GM18507 (cell line): ENCODE measurements at places on chromosomes 12 and 14.

DNA sequence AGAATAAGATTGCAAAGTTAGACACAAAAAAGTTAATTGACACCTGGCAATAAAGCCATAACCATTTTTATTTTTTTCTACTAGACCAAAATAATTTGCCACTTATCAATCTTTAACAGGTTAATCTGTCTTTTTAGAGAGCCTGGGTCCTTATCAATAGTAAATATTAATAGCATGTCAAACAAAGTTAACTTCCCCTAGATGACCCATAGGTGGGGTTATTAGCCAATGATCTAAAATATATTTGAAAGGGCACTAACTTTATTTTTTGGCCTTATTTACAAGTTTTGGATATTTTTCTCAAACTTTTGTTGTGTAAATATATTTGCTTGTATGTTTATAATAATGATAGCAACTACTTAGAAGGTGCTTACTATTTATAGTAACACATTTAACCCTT is 3.9 kb downstream of the ANKRD33 start:
- DNase-seq: no peak

DNA sequence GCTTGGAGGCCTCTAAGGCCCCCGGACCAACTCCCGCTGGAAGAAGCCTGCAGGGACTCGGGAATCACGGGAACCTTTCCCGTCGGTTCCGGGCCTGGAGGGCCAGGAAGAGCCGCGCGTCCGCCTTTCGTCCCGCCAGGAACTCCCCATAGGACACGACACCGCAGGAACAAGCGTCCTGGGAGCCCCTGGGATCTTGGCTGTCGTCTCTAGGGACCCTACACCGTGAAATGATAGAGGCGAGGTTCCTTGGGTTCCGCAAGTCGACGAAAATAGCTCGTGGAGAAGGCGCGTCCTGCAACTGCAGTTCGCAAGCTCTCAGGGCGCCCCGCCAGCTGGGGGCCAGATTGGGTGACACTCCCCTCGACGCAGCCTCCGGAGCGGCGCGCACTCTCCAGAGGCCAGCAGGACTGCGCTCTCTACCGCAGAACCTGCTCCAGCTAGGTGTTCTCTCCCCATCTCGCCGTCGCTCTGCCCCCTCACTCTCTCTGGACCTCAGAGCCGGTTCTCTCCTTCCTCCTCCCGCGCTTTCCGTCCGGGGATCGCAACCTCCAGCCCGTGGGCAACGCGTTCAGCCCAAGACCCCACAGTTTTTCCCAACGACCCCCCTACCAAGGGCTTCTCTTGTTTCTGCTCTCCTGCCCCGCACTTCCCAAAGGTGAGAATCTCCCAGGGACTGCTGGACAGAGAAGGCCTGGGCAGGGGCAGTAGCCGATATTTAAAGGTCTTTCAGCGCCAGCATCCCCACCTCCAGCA is 776 bp downstream of the BMP4 start:
- no peak for DNase-seq

- peak; percentile 1 for DNase-seq
Observed at GRCh38 chr14:72104011-72104613, 171.9 kb downstream of the RGS6 start.

- DNase-seq: no peak
Observed at GRCh38 chr12:19437996-19438395, 1.3 kb upstream of the AEBP2 start.

DNA sequence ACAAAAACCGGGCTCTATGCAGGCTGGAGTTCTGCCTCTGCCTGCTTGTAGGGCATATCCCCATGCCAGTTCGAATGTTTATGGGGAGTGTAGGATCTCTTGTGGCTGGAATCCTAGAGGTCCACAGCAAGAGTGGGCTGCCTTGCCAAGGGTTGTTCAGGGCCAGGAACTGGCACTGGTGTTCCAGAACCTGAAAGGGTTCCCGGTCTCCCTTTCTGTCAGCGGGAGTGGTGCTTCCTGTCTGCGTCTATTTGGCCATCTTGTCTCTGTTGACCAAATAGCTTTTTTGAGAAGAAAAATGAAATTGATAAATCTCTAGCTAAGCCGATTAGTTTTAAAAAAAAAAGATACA is 17.8 kb downstream of the OLR1 start:
- no peak for DNase-seq

DNA sequence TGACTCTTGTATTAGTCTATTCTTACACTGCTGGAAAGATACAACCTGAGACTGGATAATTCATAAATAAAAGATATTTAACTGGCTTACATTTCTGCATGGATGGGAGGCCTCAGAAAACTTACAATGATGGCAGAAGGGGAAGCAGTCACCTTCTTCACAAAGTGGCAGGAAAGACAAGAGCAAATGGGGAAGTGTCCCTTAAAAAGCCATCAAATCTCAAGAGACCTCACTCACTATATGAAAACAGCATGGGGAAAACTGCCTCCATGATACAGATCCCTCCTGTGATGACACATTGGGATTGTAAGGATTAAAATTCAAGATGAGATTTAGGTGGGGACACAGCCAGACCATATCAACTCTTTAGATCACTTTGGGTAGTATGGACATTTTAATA is 83.7 kb downstream of the TMTC3 start:
- no peak for DNase-seq
